GM23338 (cell line): ENCODE measurements at places on chromosomes 3 and 15. TPM values are rescaled to one million over a fixed set of nuclear protein-coding genes. Genes with fewer than 3 reads are reported as not detected.

DNA sequence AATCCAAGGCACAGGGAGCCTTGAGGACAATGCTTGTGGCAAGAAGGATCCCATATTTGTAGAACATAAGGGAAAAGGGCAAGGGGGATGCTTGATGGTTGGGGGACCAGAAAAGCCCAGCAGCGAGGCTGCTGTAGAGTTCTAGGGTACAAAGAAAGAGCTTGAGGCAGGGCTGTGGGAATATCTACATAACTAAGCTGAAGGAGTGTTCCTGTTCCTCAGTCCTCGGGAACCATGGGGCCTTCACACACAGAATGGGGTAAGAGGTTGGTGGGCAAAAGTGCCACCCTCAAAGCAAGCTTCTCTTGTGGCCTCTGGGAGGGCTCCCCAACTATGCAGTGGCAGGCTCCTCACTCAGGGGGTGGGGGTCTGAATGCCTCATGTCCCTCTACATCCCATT lies 6.5 kb upstream of the FRMD4B start:
- no peak for DNase-seq

DNA sequence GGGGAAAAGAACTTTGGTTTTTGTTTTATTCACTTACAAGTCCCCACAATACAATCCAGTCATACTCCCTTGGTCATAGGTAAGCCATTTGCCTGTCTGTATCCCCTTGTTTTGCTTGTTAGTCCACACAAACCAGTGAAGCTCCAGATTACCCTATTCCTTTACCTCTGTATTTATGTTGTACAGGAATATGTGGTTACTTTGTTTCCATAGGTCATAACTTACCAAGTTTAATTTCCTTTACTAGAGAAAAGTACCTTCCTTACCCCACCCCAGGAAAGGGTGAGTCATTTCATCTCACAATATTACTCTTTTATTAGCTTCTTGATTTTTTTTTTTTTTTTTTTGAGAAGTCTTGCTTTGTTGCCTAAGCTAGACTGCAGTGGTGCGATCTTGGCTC lies 113.4 kb upstream of the LRRFIP2 start:
- DNase-seq: no peak

- no peak for DNase-seq
These were observed 976.0 kb downstream of the ROBO1 start for GRCh38 chr3:78791753-78792152.

Gene BCHE
- 0.58 and 0.73 TPM in 2 replicates for total RNA-seq

- no peak for DNase-seq
These were observed 74.2 kb upstream of the RNU6-1 start for GRCh38 chr15:67914028-67914427.
